Right renal cortex interstitium (tissue), 3 donors: ENCODE measurements at places on chromosomes 7 and 10. TPM values are rescaled to one million over a fixed set of nuclear protein-coding genes. Genes with fewer than 3 reads are reported as not detected.

CTTNBP2 gene
- polyA plus RNA-seq, result 28.7 TPM

MALRD1 gene
- polyA plus RNA-seq, result 1.5 TPM

HPSE2 gene
- polyA plus RNA-seq, result 1.7 TPM

ZSCAN21 gene
- polyA plus RNA-seq, result 24.3 TPM

FAM180A gene
- not detected for polyA plus RNA-seq

SFMBT2 gene
- 6.4 TPM for polyA plus RNA-seq

HOGA1 gene
- 47.1 TPM for polyA plus RNA-seq

SLIT1 gene
- 6.7 TPM for polyA plus RNA-seq

P4HA1 gene
- 78.1 TPM for polyA plus RNA-seq

TRIM50 gene
- polyA plus RNA-seq, result 0.21 TPM

MYL10 gene
- 0.21 TPM for polyA plus RNA-seq

CXCL12 gene
- 446 TPM for polyA plus RNA-seq

GIMAP8 gene
- 9.4 TPM for polyA plus RNA-seq

CHN2 gene
- polyA plus RNA-seq, result 18.3 TPM

CPN1 gene
- 3.2 TPM for polyA plus RNA-seq

CLDN4 gene
- 68.7 TPM for polyA plus RNA-seq

ABCB4 gene
- polyA plus RNA-seq, result 2.0 TPM

C10orf143 gene
- polyA plus RNA-seq, result 6.2 TPM

CTAGE4 gene
- 5.0 TPM for polyA plus RNA-seq

LRRC61 gene
- 23.0 TPM for polyA plus RNA-seq

ASB10 gene
- polyA plus RNA-seq, result not detected

ITIH5 gene
- polyA plus RNA-seq, result 24.2 TPM

SGPL1 gene
- polyA plus RNA-seq, result 66.8 TPM

ZNF680 gene
- 19.4 TPM for polyA plus RNA-seq

CCDC6 gene
- polyA plus RNA-seq, result 43.5 TPM

SPACDR gene
- polyA plus RNA-seq, result 0.58 TPM

ABCA13 gene
- 0.86 TPM for polyA plus RNA-seq

NUTM2A gene
- polyA plus RNA-seq, result 3.7 TPM

CNNM1 gene
- 2.5 TPM for polyA plus RNA-seq

PPP1R3C gene
- polyA plus RNA-seq, result 41.9 TPM

HOXA5 gene
- polyA plus RNA-seq, result 73.7 TPM

PTF1A gene
- not detected for polyA plus RNA-seq

MYO3A gene
- polyA plus RNA-seq, result 5.8 TPM

HOXA2 gene
- 7.1 TPM for polyA plus RNA-seq
